ENCODE measurements at places on chromosomes 11 and 22.

- DNase-seq: no peak
Measured at GRCh38 chr11:1155274-1155693, 2.5 kb upstream of the MUC5AC start.

DNA sequence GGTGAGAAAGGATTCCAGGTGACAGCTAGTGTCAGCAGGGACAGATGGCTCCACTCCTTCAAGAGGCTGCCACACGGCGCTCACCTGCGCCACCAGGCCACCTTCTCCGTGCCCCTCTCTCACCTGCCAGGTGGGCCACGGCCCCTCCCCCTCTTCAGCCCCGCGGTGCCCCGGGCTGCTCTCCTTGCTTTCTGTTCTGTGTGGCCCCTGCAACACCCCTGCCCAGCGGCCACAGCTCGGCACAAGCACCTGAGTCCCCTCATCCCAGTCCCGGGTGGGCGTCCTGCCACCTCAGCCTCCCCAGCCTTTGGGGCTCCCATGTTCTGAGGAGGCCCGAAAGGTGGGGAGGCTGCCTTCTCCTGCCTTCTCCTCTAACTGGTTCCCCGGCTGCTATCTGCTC lies 46.4 kb downstream of the APOL1 start:
- DNase-seq: no peak

- no peak for DNase-seq
Measured at GRCh38 chr22:21564411-21564810, 3.1 kb upstream of the UBE2L3 start.

DNA sequence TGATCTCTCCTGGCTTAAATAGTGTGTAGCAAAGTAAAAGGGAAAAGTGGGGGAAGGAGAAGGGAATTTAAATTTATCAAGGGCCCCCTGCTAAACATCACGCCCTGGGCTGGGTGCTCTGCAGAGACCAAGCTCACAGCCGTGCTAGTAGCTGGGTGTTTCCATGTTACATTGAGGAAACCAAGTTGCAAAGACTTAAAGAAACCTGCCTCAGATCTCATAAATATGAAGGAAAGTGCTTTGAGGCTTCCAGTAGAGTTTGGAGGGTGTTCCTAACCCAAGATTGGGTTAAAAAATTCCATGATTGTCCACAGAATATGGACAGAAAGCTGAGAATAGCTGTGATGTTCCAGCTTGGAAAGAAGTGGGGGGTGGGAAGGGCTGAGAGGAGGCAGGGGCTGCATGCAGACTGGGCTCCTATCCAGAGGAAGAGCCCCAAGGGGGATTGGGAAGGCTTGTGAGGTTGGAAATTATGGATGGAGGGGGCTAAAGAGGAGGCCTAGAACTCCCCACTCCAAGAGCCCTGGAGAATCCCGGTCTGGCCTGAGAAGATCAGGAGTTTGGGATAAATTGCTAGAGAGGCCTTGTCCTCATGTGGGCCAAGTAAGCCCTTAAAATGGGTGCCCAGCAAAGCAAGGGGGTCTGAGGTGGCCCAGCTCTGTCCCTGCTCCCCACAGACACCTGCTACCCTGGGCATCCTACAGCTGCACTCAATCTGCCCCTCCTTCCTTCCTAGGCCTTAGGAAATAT lies 25.0 kb upstream of the OAF start:
- DNase-seq: no peak

All from fibroblast of villous mesenchyme (primary cell).